ENCODE measurements at places on chromosomes 1 and 21. TPM values are rescaled to one million over a fixed set of nuclear protein-coding genes. Genes with fewer than 3 reads are reported as not detected.

DNA sequence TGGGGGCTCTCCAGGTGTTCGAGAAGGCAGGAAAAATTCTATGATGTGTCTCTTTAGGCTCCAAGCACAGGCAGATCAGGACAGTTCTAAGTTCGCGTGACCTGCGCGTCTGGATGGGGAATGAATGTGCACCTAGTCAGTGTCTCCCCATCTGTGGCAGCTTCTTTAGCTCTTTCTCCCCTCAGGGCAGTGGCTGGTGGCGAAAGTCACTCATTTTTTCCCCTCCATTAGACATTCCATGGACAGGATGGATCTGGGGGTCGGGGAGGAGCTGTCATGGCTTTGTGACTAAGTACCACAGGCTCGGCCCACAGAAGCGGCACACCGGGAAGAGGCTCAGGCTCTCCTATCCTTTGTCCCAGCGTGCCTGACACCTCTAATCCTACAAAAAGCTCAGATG, 31.0 kb upstream of the EVA1B start:
- no peaks in the 10 kb centered on the region for H3K27me3 ChIP-seq
- no peak for DNase-seq
- H3K36me3 ChIP-seq = peaks cover 17% of the 10 kb centered on the region
- H3K4me3 ChIP-seq = no peak overlapping the region
- peaks cover 33% of the 10 kb centered on the region for H3K4me1 ChIP-seq
- no peak overlapping the region for H3K27ac ChIP-seq

GRCh38 chr1:11562664-11563063, 83.7 kb downstream of the DISP3 start:
- no peak for DNase-seq
- no peak overlapping the region for H3K4me3 ChIP-seq
- no peak overlapping the region for H3K27ac ChIP-seq
- peaks cover 14% of the 10 kb centered on the region for H3K27me3 ChIP-seq
- no peaks in the 10 kb centered on the region for H3K4me1 ChIP-seq

DNA sequence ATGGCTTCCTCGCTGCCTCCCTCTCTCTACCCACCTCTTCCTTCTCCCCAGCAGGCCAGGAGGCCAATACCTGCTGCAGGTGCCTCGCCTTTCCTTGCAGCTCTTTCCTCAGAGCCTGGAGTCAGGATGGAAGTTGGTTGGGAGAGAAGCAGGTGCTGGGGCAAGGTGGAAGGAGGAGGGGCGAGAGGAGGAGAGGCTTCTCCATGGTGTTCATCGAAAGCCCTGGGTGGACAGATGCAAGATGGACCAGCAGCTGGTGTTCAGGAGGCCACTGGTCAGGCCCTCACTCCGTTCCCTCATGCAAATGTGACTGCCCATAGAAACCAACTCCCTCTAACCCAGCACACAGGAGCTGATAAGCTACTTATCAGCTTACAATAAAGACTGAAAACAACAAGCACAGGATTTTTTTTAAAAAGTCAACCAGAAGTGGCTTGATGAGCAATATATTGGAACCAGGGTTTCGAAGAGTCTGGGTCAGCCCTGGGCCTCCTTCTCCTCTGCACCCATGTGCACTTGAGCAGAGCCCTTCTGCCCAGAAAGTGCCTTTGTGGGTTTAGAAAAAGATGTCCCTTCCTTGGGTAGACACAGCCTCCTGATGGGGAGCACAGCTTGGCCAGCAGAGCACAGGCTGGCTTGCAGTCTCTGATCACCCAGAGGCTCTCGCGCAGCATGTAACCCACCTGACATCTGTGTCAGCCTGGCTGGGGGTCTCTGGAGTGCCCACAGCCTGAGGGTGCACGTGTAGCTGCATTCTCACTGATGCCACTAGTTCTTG, 16.6 kb upstream of the GSTM4 start:
- no peaks in the 10 kb centered on the region for H3K36me3 ChIP-seq
- DNase-seq = no peak
- peaks cover 18% of the 10 kb centered on the region for H3K4me1 ChIP-seq
- no peak overlapping the region for H3K27ac ChIP-seq
- no peaks in the 10 kb centered on the region for H3K27me3 ChIP-seq

LEPR gene
- 2.0 TPM for total RNA-seq

SHE gene
- total RNA-seq = not detected

PCBP3 gene
- 10.2 TPM for total RNA-seq

SPRR2G gene
- total RNA-seq = not detected

Measured in activated naive CD4-positive, alpha-beta T cell treated with anti-CD3 and anti-CD28 coated beads for 36 hours (primary cell).